ENCODE measurements at places on chromosomes 16 and 17. TPM values are rescaled to one million over a fixed set of nuclear protein-coding genes. Genes with fewer than 3 reads are reported as not detected.

NPIPB9 gene
- total RNA-seq, result not detected

LRRC37A gene
- total RNA-seq, result 3.3 TPM

GRCh38 chr17:30476726-30477082 lies 504 bp upstream of the GOSR1 start:
- DNase-seq, result no peak

CCL2 gene
- total RNA-seq, result 48.7 TPM

DNA sequence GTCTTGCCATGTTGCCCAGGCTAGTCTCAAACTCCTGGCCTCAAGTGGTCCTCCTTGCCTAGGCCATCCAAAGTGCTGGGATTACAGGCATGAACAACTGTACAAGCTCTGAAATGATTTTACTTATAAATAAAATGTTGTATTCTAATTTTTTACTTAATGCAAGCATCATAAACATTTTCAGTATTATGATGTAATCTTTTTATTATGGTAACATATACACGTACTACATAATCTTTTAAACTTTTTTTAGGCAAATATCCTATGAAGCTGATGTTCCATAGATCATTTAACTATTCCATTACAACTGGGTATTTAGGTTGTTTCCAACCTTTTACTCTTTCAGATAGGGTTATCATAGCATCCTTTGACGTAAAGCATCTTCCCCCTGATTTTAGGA lies 33.8 kb upstream of the USP43 start:
- no peak for DNase-seq

DNA sequence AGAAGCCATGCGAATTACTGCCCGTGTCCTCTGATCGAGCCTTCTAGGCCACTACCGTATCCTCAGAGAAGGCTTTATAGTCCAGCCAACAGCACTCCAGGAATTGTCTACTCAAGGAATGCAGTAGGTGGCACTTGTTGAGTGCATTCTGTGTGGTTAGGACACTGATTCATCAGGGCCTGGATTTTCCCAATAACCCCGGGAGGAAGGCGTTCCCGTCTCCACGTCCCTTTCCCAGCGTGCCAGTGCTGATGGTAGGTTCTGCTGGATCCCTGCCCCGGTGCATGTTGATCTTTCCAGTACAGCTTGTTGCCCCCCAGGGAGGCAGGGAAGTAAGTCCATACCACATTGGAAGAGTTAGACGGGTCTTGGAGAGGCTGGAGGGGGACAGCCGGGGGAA lies 122.2 kb downstream of the RPTOR start:
- DNase-seq, result no peak

DNA sequence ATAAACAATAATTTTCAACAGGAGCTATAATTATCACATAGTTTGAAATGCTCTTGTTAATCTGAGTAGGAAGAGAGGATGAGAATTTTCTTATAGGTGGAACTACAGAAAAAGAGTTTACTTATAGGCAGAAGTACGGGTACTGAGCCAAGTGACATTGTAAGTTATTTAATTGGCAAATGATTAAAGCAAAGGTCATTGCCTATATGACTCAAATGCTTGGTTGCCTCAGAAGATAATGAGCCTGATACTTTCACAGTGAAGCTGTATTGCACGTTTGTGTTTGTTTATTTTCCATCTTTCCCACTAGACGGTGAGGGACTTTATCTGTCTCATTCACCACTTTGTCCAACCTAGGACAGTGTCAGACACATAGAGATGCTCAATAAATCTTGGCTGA lies 749.3 kb downstream of the MAF start:
- DNase-seq, result no peak

DNA sequence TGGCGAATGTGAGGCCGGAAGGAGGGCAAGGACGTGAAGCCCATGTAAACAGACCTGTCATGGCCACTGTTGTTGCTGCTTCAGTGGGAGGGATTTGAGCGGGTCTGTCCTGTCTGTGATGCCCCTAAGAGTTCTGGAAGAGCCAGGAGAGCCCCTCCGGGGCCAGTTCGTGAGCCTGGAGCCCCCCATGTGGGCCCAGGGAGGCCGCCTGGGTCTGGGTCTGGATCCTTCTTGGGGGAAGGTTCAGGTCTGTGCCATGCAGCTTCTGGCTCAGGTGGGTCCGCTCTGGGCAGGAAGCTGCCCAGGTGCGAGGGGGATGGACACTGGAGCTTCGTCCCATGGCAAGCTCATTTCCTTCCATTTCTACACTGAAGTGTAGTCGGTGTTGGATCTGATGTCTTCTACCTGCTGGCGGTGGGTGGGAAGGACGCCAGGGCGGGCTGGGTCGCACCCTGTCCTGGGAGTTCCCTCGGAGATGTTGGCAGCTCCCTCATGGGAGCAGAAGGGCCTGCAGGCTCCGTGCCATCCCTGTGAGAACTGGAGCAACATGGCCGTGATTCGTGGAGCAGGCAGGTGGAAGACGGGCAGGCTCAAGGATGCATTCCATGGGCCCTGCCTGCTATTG lies 11.2 kb upstream of the WFIKKN1 start:
- peak; percentile 56 for DNase-seq

- DNase-seq, result peak; percentile 43
These were observed 3.4 kb upstream of the CBX2 start for GRCh38 chr17:79774561-79774975.

GRCh38 chr17:29061036-29061435 lies 18.1 kb downstream of the PIPOX start:
- DNase-seq, result no peak

ALOX15 gene
- total RNA-seq, result 0.11 TPM

CLEC19A gene
- not detected for total RNA-seq

GRCh38 chr17:51997723-51998122 lies 160.8 kb downstream of the CA10 start:
- no peak for DNase-seq

FBXO39 gene
- not detected for total RNA-seq

DNA sequence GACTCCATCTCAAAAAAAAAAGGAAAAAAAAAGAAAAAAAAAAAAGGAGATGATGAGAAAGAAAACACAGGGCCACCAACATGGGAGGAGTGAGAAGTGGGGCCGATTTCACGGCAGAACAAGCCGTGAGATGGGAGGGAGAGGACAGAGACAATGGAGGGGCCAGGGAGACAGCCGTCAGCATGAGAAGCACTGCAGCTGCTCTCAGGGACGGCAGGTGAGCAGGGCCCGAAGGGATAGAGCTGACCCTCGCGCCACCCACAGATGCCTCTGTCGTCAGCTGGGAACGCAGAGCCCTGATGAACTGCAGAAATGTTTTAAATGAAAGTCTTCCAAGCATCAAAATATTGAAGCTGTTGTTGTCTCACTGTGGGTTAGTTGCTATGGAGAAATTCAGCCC lies 20.3 kb downstream of the PITPNM3 start:
- DNase-seq, result no peak

- DNase-seq, result no peak
These were observed 8.3 kb upstream of the MPHOSPH6 start for GRCh38 chr16:82178352-82178751.

GRCh38 chr17:29107933-29108822 lies 65.2 kb downstream of the PIPOX start:
- no peak for DNase-seq
